ENCODE measurements at places on chromosomes 2 and 18.

GRCh38 chr2:174952607-174953006, 52.6 kb downstream of the CHN1 start:
- no peak for DNase-seq

GRCh38 chr2:235493402-235493774, 455 bp upstream of the AGAP1 start:
- no peak for DNase-seq

GRCh38 chr2:240524963-240525718, 32.6 kb downstream of the ANKMY1 start:
- no peak for DNase-seq

GRCh38 chr2:67930156-67930555, 132.6 kb downstream of the C1D start:
- DNase-seq: no peak

GRCh38 chr2:10375570-10376281, 72.4 kb downstream of the ODC1 start:
- DNase-seq: no peak

DNA sequence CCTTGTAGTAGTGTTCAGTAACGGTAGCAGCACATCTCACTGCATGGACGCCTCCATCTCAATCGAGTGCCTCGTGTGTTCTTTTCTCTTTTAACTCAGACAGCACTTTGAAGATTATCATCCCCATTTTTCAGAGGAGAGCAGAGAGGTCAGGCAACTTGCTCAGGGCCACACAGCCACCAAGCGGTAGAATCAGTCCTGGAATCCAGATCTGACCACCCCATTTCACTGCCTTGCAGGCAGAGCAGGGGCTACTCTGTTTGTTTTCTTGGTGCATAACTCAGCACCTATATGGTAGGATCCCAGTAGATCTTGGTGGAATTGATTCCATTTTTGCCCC, 129.5 kb downstream of the SMAD7 start:
- DNase-seq: no peak

DNA sequence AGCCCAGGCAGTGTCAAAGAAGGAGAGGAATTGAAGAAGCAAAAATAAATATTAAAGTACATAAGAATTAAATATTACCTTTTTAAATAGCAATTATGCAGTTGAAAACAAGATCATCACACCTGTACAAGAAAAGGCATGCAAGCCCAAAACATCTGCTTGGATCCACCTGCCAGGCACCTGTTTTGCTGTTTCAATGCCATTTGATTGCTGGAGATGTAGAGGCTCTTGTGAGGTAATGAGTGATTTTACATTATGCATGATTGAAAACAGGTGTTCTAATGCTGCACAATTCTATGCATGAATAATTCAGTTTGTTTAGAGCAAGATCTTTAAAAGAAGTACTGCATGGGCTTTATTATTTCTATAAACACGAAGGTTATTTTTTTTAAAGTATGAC, 700.6 kb upstream of the ZEB2 start:
- no peak for DNase-seq

GRCh38 chr2:41948397-41948763, 99.4 kb upstream of the PKDCC start:
- DNase-seq: no peak

DNA sequence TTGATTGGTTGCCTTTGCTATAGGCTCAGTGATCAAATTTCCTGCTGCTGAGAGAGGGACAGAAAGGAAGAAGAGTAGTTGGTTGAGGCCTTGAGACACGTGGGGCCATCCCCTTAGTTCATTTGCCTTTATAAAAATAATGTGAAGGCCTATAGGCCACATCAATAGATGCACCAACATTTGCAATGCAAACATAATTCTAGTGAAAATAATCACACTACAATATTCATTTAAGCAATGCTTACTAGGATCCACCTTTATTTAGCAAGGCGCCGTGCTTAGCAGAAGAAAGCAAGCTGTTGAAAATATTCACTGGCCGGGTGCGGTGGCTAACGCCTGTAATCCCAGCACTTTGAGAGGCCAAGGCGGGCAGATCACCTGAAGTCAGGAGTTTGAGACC, 105.3 kb upstream of the CXCR4 start:
- DNase-seq: no peak

- DNase-seq: no peak
Measured at GRCh38 chr2:60453301-60453700, 100.2 kb downstream of the BCL11A start.

DNA sequence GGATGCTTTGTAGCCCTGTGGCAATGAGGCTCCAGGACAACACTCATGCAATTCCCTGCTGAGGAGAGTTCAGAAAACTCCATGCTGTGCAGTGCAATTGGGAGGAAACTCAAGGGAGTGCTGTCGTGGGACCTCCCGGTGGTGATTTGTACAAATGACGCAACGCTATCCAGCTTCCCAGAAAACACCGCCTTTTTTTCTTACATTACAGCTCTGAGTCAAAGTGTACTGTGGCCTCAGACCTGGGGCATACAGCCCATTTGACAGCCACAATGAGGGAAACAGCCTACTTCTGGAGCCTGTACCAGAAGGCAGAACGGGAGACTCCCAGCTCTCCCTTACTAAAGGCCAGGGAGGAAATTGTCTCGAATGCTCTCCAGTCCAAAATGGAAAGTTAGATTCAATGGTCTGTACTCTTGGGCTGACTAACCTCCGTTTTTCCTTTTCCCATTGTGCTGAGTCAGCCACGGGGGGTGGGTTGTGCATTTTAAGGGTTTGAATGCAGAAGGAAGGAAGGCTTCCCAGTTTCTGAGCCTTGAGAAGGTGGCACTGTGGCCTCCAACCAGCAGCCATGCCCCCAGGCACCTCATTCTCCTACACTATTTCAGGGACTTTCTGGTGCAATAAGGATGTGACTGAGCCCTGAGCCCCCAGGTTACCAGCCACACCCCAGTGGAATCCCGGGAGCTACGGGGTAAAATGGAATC, 16.4 kb upstream of the CYP1B1 start:
- DNase-seq: no peak

- no peak for DNase-seq
Measured at GRCh38 chr2:105313877-105314276, 15.7 kb downstream of the TGFBRAP1 start.
